RCC 7860 (cell line): ENCODE measurements at places on chromosomes 11 and 22.

DNA sequence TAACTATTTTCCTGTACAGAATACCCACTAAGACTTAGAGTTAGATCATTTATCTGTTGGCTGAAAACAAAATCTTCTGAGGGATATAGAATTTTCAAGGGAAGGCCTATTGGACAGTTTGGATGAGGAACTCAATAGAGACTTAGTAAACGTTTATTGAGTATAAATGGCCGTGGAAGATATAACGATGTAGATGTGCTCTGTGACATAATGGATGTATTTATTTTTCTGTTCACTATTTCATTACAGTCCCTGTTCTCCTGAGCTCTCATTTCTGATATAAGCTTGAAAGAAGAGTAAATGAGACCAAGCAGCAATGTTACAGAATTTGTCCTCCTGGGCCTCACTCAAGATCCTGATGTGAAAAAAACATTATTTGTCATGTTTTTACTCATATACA lies at the start of gene OR4A16:
TSS of gene OR4A16 (plus strand) at position 301 of the 400 bp plus-strand sequence. CDS start at position 301, 0 bp downstream.
- no peak for DNase-seq

GRCh38 chr11:76723142-76723541 lies 52.6 kb upstream of the LRRC32 start:
- DNase-seq = no peak

GRCh38 chr11:104095791-104096190 lies 59.4 kb downstream of the DDI1 start:
- no peak for DNase-seq

- DNase-seq = no peak
Measured at GRCh38 chr11:33086017-33086416, 46.6 kb downstream of the TCP11L1 start.

GRCh38 chr22:21766691-21767462 lies 31.3 kb upstream of the YPEL1 start:
- DNase-seq = no peak

DNA sequence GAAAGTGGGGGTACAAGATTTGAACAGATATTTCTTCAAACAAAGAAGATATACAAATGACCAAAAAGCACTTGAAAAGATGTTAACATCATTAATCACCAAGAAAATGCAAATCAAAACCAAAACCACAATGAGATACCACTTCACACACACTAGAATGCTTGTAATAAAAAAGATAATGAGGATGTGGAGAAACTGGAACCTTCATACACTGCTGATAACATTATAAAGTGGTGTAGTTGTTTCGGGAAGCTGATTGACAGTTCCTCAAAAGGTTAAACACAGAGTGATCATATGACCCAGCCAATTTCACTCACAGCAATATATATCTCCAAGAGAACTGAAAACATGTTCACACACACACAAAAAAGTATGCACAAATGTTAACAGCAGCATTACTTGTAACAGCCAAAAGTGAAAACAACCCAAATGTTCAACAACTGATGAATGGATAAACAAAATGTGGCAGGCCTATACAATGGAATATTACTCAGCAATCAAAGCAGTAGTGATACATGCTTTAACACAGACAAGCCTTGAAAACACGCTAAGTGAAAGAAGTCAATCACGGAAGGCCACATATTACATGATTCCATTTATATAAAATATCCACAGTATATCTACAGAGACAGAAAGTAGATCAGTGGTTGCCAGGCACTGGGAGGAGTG lies 15.1 kb downstream of the PITPNB start:
- DNase-seq = no peak

DNA sequence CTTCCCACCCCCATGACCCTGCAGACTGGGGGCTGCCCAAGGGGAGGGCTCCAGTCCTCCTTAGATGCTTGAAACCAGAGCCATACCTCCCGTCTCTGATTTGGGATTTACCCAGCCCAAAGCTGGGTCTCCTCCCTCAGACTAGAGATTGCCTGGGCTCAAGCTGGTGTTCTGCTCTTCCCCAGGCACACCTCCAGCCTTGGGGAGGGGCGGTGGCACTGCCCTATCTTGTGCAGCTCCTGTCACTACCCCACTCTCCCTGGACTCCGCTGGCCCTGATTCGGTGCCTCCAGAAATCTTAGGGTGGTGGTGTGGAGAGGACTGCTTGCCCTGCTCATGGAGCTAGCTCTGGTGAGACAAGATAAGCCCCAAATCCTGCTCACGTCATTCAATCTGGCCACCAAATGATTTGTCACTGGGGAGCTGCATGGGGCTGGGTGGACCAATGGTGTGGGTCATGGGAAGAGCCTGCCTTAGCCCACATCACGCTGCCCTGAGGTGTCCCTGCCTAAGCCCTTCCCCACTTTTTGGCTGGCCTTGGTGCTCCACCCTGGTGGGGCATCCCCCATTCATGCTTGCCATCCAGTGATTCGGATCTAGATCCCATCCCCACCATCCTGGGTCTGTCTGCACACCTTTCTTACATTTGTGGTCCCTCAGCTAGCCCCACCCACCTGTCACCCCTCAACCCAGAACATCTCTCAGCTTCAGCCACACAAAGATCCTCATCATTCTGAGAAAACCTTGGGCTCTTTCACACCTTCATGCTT lies 87.7 kb downstream of the PDE2A start:
- no peak for DNase-seq

DNA sequence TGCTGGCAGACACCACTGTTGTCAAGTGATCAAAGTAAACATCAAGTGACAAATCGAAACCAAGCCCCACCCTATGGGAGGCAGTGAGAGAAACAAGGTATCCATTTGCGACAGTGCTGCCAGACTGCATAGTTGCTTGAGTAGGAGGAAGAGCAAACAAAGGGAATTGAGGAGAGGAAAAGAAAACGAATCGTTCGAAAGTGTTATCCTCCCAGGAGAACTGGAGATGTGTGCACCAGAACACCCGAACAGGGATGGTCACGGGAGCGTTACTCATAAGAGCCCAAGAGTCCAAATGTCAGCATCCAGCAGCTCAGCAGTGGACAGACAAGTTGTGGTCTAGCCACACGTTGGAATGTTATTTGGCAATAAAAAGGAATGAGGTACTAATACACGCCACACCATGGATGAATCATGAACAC lies 58.4 kb upstream of the NUP50 start:
- peak; percentile 76 for DNase-seq

DNA sequence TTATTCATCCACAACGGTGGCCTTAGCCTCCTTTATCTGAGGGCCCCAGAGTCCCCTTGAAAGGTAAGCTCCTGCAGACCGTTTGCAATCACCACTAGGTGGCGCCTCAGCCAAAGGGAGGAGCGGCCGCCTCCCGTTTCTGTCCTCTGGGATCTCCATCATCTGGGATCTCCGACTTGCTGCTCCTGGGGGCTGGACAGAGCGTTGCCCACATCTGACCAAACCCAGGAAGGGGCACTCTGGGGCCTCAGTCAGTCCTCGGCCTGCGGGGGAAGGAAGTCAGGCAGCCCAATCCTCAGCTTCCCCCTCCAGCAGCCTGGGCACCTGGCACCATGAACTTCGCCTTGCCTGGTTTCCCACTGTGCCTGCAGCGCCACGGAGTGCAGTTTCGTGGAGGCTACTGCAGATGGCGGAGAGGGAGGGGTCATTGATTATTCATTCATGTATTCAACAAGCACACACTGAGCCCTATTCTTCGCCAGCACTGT lies 23.5 kb downstream of the TP53I11 start:
- peak; percentile 37 for DNase-seq

DNA sequence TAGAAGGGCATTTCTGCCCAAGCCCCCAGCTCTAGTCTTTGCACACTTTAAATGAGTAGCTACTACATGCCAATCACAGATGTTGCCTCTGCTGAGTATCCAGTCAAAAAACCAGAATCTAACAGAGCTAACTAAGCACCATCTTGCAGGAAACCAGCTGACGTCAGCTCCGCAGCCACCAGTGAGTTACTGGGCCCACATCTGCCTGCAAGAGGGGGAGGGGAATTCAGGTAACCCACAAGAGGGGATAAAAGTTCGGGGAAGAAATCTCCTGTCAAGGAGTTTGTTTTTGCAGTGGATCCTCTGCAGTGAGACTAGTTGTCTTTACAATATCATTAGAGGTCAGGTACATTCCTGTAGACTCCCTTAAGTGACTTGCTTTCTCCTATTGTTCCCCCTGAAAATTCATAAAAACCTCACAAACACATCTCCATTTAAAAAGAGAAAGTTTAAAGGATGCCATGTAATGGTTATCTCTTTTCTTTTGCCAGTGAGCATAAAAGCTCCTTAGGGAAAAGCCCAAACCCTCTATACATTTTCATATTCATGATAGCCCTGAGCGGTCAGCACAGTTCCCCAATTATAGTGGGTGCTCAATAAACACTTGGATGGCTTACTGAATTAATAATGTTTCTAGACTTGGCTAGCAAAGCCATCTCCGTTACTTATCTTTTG lies 9.3 kb downstream of the CD44 start:
- no peak for DNase-seq
